Daoy (cell line): ENCODE measurements at places on chromosomes 1 and 21.

DNA sequence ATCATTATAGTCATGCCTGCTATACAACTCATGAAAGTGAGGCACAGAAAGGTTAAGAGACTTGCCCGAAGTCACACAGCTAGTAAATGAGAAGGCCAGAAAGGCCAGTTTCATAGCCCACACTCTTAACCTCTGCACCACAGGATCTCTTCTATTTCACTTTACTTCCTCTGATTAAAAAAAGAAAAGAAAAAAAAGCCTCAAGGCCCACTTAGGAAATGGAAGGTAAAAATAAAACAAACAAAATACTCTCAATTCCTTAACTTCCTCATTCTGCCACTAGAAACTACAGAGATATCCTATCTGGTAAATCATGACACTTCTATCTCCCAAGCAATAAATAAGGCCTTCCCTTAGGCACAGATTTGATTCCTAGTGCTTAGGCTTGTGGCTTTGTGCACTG is 7.6 kb upstream of the ENAH start:
- DNase-seq = no peak

DNA sequence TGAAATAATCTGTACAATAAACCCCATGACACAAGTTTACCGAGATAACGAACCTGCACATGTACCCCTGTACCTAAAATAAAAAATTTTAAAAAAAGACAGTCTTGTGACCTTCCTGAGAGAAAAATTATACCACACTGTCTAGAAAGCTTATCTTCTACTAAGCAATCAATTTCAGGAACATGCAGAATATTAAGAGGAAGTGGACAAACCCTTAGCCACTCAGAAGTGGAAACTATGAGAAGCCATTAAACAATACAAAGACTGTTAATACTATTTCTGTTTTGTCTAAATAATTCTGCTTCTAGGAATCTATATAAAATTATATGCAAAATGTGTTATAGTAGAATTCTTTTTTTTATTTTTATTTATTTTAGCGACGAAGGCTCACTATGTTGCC is 93.9 kb downstream of the ADAMTS1 start:
- DNase-seq = no peak

DNA sequence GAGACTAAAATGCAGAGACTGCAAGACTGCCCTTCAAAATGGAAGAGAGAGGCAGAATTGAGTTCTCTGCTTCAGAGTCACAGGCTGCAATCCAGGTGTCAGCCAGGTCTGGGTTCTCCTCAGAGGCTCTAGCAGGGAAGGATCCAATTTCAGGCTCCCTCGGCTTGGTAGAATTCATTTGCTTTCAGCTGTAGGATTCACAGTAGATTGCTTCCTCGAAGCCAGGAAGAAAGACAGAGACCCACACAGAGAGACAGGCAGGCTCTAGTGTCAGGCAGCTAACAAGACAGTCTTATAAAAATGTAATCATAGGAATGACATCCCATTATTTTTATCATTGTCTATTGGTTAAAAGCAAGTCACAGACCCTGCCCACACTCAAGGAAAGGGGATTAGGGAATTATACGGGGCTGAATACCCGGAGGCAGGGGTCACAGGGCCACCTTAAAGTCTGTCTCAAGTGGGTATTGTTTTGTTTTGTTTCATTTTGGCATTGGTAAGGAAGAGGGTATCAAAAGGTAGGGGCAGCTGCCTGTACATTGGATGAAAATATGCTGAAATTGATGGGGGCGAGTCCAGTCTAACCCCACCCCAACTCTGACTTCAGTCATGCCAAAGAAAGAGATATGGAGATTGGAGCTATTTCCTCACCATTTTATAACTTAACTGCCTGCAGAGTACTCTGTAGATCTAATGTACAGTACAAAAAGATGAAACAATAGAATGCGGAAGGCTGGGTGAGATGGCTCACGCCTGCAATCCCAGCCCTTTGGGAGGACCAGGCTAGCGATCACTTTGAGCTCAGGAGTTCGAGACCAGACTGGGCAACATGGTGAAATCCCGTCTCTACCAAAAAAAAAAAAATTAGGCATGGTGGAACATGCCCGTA is 9.5 kb upstream of the TBCE start:
- no peak for DNase-seq

GRCh38 chr1:111513410-111514020 is 10.1 kb upstream of the ADORA3 start:
- DNase-seq = no peak

DNA sequence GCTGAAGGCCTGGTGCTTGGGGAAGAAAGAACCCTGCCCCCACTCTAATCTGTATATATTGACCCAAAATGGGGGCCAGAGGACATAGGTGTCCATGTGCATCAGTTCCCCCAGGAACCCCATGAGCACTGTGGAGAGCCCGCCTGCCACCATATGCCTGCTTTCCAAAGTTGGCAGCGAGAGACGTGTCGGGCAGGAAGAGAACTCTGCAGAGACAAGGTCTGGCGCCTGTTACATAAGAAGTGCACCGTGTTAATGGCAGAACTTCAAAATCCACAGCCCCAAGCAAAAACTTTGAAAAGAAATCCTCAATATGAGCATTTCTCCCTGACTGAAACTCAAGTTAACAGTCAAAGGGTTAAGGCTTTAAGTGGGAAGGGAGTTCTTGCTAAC is 8.0 kb downstream of the CTNNBIP1 start:
- DNase-seq = no peak
